ENCODE measurements at places on chromosomes 6 and 20. TPM values are rescaled to one million over a fixed set of nuclear protein-coding genes. Genes with fewer than 3 reads are reported as not detected.

DNA sequence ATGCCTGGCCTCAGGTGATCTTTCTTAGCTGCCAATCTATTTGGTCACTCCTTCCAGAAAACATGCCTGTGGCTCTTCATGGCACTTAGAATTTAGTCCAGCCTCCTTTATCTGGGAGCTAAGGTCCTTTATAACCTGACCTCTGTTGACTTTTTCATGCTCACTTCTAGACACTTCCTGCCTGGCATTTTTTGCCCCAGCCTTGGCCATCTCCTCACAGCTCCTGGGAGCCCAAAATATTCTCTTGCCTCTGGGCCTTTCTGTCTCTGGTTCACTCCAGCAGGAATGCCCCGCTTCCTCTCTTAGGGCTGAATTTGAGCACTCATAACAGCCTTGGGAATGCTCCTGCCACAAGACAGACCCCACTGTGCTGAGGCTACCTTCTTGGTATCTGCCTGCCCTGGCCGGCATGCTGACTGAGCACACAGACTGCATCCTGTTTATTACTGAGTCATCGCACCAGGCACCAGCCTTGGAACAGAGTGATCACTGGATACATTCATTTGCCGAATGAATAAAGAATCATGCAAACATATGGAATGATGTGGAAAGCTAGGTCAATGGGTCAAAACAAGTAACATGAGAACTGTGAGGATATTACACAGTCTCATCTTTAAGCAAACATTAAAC is 5.8 kb upstream of the EEF1E1 start:
- DNase-seq, result no peak

SLC17A9 gene
- 8.7 TPM for total RNA-seq

DNA sequence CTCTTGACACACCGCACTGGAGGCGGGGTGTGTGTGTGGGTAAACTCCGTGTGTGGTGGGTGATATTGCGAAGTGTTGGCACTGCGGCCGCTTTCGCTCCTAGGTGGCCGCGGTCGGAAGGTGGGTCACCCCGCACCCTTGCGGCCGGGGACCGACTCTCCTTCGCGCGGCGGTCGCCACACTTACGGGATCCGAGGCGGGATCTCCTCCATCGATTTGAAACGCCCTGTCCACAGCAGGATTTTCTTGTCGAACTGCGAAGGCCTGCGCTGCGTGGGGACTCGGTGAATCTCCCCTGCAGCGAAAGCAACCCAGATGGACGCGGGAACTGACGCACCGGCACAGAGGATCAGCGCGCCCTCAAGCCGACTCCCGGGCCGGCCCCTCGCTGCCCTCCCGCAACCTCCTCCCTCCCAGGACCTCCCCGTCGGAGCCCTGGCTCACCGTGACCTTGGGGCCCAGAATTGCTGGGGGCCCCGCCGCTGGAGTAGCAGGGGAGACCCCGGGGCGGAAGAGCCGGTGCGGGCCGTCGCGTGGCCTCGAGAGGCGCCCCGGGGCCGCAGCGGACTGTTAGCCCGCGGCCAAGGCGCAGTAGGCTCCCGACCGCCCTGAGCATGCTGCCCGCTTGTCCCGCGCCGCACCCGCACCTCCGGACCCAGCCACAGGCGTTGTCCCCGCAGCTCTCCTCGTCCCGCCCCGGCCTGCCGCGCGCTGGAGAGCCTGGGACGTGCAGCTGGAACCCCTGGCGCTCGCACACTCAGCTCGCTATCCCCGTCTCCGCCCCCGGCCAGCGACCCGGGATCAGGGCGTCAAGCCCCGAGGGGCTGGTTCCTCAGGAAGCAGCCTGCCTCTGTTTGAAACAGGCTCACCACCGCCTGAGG is at the start of gene FAM162B:
TSS of gene FAM162B (minus strand) at position 759 of the 881 bp plus-strand sequence. CDS start at position 616, 143 bp downstream.
- peak; percentile 85 for DNase-seq

- no peak for DNase-seq
Observed at GRCh38 chr6:160634706-160635105, 29.4 kb downstream of the LPA start.

FILIP1 gene
- total RNA-seq, result 0.66 TPM

DNA sequence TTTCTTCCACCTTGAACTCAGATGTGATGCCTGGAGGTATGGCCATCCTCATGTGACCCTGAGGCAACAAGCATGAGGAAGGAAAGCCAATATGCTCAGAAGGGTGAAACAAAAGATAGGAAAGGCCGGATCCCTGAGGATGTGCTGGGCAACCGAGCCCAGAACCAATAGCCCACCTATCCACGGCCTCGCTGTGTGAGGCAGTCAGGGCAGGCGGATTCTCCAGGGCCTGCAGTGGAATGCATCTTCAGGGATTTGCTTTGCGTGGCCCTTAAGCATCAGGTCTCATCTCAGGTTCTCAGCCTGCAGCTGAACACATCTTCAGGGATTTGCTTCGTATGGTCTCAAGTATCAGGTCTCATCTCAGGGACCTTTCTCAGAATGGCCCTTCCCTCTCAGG is 139.8 kb downstream of the ANKRD60 start:
- DNase-seq, result no peak

DNA sequence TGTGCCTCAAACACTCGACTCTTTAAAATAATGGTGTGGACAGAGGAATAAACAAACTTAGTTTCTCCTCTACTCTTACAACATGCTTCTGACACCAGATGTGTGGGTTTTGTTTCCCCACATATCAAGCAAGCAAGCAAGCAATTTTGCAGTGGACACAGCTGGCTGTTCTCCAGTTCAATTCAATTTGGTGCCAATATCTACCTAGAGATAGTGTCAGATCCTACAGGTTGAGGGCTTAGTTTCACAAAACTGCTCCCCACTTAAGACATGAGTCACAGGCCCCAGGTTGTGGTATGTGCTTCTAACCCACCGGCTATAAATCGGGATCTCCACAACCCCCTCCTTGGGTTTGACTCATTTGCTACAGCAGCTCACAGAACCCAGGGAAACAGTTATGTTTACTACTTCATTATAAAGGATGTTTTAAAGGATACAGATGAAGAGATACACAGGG is 131.4 kb upstream of the TRAF3IP2 start:
- no peak for DNase-seq

GRCh38 chr20:1664911-1665310 is 7.3 kb upstream of the SIRPG start:
- DNase-seq, result no peak

PDE7B gene
- 0.06 TPM for total RNA-seq

NMBR gene
- total RNA-seq, result 0.23 TPM

DNA sequence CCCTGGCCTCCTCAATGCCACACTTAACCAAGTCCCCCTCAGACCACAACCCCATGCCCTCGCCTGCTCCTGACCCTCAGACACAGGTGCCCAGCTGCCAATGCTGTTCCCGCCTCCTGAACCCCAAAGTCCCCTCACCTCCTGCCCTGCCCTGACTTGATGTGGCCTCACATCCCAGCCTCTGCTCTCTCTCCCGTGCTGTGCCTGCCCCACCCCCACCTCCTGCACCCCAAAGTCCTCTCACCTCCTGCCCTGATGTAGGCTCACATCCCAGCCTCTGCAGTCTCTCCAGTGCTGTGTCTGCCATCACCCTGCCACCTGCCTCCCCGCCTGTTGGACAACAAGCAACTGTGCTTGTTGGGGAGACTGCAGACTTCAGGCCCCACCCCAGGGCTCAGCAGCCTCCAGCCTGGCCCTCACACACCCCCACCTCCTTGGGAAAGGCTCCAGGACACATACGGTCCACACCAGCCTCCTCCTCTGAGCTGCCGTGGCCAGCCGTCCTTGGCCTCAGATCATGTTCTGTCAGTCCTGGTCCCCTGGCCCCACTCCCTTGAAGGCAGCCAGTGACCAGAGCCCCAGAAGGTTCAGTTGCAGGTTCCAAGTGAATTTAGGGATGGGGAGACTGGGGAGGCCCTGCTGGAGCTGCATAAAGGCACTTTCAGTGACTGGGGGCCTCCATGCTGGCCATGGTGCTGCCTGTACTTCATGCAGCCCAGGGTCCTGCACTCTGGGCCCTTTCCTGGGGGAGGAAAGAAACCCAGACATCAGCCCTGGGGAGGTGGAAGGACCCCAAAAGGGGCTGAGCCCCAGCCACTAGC is 28.4 kb downstream of the YTHDF1 start:
- no peak for DNase-seq

BANF2 gene
- not detected for total RNA-seq

DACT2 gene
- 44.0 TPM for total RNA-seq

DNA sequence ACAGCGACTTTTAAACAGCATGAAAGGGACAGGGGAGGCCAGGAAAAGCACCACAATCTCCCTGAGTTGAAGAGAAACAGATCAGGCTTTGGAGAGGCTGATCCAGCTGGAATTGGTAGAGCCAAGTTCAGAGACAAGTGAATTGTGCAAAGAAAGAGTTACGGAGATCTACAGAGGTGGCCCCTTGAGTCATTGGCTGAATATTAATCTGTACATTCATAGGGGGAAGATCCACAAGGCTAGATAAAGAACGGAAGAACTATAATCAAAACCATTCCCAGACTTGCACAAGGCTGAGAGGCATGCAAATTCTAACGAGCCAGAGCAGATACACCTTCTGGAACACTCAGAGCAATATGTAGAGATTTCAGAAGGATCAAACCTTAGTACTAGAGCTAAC is 14.2 kb upstream of the FOXQ1 start:
- no peak for DNase-seq

GRCh38 chr6:34189806-34190503 is 44.1 kb upstream of the GRM4 start:
- no peak for DNase-seq

DNA sequence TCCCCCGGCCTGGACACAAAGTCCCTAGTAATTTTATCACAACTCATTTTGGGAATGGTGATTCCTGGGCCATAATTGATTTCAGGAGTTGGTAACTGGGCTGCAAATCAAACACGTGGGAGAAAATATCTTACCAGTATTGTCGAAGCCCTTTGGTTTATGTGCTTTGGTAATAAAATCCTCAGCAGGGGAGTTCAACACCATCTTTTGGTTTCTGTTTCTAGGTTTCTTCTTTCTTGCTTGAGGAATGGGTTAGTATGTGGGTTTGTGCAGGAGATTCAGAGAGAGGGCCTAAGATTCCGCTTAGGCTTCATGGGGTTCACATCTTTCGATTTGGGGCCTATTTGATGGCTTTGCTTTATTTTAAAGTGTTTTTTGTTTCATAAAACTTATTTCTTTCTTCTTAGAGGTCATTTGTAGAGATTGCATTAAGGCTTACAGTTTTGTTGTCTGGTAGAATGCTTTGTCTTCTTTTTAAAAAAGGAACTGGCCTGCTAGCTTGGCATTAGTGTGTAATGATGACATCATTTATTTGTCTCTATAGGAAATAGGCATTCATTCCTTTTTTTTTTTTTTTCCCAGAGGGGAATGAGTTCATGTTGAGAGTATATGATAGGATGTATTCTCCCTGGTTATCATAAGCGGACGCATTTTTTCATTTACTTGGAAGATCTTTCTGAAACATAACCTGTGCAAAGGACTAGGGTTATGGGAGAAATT is 45.8 kb downstream of the CYP24A1 start:
- DNase-seq, result no peak

PTPRA gene
- 49.9 TPM for total RNA-seq

- DNase-seq, result no peak
Observed at GRCh38 chr6:104559435-104560202, 300.1 kb downstream of the HACE1 start.

GRCh38 chr20:15378151-15378550 is 1040.7 kb upstream of the FLRT3 start:
- DNase-seq, result no peak

GRCh38 chr20:23305098-23305497 is 45.5 kb upstream of the NXT1 start:
- DNase-seq, result no peak

GRCh38 chr20:17631576-17632319 is 50.3 kb downstream of the RRBP1 start:
- DNase-seq, result no peak

THBS2 gene
- total RNA-seq, result 0.45 TPM

FABP7 gene
- 1.9 TPM for total RNA-seq

GRCh38 chr6:110389689-110390382 is 25.5 kb downstream of the DDO start:
- DNase-seq, result no peak

PNPLA1 gene
- total RNA-seq, result not detected

TNF gene
- total RNA-seq, result not detected

- DNase-seq, result no peak
Observed at GRCh38 chr6:9554323-9554722, 860.6 kb downstream of the TFAP2A start.

OR2B6 gene
- not detected for total RNA-seq

OR2H2 gene
- total RNA-seq, result not detected

GRCh38 chr6:8651998-8652397 is 216.7 kb upstream of the SLC35B3 start:
- DNase-seq, result no peak

GRCh38 chr20:8344631-8345030 is 212.6 kb downstream of the PLCB1 start:
- no peak for DNase-seq

KIF13A gene
- total RNA-seq, result 35.3 TPM

GRCh38 chr6:11729076-11729475 is 49.5 kb downstream of the ADTRP start:
- no peak for DNase-seq
